T-helper 2 cell (primary cell): ENCODE measurements at places on chromosomes 1 and 21.

DNA sequence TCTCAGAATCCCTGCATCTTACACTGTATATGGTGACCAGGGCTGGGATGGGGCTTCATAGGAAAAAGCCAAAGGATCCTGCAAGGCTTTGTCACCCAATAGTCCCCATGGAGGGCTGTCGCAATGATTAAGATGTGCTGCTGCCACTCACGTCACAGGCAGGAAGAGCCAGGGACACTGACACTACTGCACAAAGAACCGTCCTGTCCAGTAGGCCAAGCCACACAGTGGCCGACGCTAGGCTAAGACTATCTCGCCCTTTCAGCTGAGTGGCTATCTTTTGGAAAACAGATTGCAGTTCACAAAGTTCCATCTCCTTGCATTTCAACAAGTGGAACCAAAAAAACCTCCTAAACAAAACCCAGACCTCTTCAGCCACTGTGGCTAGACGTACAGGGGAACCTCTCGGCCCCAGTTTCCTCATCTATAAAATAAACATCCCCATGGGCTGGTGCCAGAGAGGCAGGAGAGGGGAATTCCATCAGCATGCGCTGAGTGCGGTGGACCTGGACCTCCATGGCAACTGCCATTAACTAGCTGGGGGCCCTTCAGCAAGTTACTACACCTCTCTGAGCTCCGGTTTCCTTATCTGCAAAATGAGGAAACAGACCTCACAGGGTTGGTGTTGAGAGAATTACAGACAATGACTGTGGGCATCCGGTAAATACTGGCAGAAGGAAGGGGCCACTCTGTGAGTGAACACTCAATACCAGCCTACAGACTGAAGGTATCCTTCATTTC is 8.7 kb downstream of the CAPZB start:
- DNase-seq: peak; percentile 64

DNA sequence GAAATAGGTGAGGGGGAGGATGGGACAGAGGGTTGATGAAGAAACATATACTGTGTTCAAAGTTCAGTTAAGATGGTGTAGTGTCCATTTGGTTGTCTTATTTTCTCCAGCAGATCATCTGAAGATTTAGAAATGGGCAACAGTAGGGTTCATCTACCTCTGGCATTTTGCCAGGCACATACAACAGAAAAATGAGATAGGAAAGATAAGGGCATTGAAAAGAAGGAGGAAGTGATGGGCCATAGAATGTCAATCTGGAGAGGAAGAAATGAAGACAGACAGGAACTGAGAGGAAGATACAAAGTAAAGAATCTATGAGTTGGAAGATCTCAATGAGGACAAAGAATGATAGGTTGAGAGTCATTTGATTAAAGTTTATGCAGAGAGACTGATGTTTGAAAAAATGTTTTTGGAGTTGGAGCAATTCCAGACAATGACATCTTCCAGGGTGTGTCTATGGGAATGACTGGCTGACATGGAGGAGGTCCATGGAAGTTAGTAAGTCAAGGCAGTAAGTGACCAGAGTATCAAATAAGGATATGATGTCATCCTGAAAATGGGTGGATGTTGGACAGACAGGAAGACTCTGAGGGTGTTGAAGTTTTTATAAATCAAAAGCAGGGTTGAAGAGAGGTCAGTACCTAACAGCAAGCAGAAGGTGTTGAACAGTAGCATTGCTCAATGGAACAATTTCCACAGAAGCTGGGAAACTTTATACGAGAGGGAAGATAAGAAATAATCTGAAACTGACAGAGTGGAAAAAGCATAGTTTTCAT is 18.7 kb upstream of the CD55 start:
- DNase-seq: no peak

DNA sequence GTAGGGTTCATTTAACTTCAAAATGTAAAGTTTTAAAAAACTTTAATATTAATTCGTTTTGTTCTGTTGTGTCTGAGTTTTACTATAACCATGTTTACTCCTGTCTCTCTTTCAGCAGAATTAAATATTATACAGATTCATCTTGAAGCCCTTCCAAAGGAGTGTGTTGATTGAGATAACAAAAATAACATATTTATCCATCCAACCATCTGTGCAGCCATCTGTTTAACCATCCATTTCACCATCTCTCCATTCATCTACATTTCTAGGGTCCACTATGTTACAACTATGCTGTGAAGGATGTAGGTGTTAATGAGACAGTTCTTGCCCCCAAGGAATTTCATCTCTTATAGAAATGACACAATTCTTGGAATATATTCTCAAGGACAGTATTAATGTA is 36.0 kb upstream of the GNG12 start:
- DNase-seq: no peak

DNA sequence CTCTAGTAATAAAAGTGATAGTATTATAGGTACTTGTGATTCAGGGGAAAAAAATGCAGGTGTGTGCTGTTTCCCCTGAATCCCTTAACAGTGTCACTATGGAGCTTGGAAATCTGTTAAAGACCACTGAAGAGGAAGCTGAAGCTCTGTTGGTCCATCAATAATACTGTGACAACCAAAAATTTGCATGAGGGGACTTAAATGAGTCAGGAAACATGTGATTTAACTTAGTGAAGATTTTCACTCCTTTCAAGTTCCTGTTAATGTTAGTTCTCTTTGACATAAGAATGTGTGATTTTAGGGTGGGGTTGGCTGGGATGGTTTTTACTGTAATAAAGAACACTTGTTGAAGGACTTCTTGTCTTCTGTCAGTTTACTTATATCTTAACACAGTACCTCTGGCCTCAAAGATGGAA is 32.0 kb downstream of the VANGL2 start:
- no peak for DNase-seq

GRCh38 chr1:19375631-19376400 is 63.7 kb downstream of the SLC66A1 start:
- no peak for DNase-seq

GRCh38 chr1:229661022-229661877 is 35.2 kb downstream of the URB2 start:
- peak; percentile 59 for DNase-seq

GRCh38 chr1:79902418-79902817 is 895.9 kb upstream of the ADGRL4 start:
- no peak for DNase-seq

GRCh38 chr1:182185842-182186756 is 124.6 kb upstream of the ZNF648 start:
- DNase-seq: no peak

DNA sequence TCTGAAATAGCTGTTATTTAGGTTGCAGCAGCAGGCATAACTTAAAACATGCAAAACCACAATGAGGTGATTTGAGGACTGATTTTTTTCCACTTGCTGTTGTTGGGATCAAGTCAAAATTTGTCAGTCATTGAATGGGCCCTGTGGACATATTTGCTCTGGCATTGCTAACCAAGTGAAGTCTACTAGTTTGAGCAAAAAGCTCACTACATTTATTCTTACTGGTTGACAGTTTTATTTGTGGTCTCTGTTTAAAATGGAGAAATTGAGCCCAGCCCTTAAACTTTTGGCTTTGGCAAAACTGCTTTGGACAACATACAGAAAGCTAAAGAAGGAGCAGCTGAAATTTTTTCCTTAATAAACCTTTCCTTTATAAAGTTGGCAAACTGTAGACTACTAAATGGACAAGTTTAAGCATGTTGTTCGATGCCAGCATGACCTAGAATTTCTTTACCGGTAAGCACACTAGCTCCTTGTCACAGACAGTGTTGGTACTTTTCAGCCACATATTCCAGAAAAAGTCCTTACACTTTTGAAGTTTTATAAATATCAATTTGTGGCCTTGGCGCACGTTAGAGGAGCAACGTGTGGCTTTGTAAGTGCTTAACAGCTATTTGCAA is 234.6 kb downstream of the USP25 start:
- DNase-seq: no peak

- no peak for DNase-seq
These were observed 248.8 kb upstream of the PBX1 start for GRCh38 chr1:164310166-164310565.

DNA sequence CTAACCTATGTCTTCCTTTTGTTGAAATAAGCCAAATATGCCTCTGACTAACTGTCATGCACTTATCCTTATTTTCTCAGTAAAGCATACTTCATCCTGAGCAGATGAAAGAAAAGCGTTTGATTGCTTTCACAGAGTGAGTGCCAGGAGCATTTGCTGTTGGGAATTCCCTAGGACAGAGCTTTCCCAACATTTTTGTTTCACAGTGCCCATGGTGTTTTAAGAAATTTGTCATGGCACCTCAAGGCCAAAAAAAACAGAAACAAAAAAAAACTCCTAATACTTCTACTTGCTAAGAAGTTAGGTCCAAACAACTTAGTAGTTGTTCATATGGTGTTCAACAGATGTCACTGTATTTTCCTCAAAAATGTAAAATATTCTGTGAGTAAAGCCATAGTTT is 120.8 kb upstream of the BMP8A start:
- no peak for DNase-seq

- DNase-seq: peak; percentile 45
These were observed 9.0 kb downstream of the TRAF5 start for GRCh38 chr1:211335522-211336157.

GRCh38 chr1:103997631-103998030 is 247.9 kb downstream of the AMY1C start:
- DNase-seq: no peak
